Adrenal gland (tissue), 19 donors: ENCODE measurements at places on chromosomes 3 and 15.

DNA sequence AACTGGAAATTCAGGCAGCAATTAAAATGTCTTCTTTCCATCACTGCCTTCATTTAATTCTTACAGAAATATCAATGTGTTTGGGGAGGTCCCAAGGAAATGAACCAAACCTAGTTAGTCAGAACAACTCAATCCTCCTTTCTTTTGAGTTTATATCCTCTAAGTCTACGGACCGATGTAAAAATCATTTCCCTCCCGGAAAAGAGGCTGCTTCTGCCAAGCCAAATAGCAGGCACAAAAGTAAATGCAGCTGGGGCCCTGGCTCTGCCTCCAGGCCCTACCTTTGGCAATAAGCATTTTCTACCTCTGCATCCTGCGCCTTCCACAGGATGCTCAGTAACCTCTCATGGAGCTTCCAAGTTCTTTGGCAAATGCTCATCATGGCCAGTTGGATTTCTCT, 122.5 kb upstream of the COL8A1 start:
- DNase-seq = no peak

DNA sequence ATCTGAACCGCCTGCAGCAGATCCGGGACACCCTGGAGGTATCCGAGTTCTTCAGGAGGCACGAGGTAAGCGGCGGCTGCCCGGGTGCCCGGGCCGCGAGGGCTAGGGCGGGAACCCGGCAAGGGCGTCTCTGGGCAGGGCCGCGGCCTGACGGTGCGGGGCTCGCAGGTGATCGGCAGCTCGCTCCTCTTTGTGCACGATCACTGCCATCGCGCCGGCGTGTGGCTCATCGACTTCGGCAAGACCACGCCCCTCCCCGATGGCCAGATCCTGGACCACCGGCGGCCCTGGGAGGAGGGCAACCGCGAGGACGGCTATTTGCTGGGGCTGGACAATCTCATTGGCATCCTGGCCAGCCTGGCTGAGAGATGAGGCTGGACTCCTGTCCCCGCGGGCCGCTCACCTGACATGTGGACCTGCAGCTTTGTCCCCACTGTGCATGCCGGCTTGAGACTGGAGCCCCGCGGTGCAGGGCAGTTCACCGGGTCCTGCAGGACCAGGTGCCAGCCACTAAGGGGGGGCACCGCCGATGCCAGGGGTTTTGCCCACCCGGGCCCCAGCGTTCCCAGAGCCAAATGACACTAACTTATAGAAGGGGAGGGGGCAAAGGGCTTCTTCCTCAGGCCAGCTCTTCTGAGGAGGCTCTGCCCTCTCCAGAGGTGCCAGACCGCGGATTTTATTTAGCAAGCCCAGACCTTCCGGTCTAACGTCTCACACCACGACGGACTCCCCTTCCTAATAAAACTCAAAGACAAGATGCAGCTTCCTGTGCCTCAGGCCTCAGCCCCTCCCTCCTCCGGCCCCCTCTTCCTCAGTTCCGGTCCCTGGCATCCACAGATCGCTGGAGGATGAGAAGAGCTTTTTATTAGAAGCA, 9.4 kb downstream of the ITPKA start:
- DNase-seq = no peak

DNA sequence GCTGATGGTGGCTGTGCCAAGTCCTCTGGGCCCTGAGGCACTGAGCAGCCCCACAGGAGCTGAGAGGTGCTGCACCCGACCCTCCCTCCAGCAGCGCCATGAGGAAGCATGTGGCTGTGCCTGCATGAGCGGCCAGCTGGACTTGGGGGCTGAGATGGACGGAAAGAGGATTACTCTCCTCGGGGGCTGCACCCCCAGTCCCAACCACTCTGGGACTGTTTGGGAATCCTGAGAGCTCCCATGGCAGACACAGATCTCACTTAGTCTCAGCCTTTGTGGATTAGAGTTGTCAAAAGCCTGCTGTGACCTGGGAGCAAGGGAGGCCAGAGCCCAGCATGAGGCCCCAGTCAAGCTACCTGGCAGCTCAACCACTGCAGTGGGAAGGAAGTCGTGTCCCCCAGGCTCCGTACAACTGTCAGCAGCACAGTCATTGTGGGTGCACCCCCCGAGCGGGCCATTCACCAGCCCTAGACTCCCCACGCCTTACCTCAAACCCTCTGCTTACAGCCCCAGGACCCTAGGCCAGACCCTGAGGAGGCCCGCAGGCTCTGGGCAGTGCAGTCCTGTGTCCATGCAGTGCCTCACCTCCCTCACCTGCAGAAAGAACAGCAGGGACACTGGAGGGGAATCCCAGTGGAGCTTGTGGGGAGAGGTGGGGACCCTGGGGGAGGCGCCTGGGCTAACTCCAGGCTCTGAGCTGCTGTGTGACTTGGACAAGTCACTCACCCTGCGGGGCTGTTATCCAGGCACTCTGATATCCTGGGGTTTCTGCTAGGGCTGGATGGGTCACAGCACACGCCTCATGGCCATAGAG, 17.1 kb downstream of the PRR23E start:
- no peak for DNase-seq

GRCh38 chr3:182046166-182046764, 334.5 kb downstream of the SOX2 start:
- no peak for DNase-seq

DNA sequence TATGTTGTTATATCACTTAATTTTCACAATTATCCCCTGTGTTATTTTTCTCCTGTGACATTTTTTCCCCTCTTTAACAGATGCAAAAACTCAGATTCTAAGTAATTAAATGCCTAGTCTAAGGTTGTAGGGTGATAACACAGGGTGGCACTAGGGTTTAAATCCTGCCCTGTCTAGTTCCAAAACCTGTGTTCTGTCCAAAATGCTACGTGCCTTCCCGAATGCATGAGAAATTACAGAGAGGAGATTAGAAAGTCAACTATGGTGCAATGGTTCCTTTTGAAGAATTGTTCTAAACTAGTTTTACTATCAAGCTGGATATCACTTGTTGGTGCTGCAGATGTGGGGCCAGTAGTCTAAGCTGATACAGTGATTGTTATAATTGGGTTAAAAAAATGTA, 108.0 kb downstream of the DIPK2A start:
- no peak for DNase-seq

DNA sequence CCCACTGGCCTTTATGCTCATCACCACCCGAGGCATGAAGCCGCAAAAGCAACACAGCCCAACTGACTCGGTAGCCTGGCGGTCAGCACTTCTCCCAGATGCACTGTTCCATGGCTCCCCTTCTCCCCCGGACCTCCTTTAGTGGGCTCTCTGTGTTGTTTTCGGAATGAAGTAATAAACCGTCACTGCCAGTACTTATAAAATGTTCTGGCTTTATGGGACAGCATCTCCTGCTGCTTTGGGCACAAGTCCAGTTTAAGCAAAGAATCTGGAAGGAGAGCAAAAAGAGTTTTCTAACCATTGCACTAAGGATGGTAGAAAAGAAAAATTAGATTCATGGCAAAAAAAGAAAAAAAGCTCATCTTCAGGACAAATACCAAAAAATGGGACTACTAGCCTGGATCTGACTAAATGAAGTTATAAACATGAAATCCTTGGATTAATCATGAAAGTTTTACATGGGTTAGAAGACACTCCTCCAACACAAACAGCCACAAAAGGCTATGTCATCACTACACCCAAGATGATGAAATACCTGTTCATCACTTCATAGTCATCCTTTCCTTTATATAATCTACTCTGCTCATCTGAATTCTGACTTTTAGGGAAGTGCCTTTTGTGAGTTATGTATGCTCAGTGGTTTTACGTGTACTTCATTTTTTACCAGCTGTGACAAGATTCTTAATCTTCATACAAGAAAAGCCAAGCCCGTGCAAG, 89.5 kb upstream of the UBE2E2 start:
- DNase-seq = no peak

- no peak for DNase-seq
These were observed 55.6 kb upstream of the C15orf61 start for GRCh38 chr15:67465196-67465952.

DNA sequence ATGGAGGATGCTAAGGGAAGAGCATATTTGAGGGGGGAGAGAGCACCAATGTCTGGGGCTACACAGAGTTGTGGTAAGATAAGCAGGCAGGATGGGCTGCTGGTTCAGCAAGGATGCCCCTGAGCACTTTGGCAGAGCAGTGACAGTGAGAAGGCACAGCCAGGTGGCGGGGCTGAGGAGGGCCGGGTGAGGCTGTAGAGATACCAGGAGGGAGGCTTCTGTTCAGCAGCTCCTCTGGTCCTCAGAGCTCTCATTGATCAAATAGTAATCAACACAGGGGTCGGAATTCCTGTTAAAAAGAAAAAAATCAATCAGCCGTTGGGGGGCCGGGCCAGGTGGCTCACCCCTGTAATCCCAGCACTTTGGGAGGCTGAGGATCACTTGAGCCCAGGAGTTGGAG, 11.5 kb upstream of the XIRP1 start:
- no peak for DNase-seq

DNA sequence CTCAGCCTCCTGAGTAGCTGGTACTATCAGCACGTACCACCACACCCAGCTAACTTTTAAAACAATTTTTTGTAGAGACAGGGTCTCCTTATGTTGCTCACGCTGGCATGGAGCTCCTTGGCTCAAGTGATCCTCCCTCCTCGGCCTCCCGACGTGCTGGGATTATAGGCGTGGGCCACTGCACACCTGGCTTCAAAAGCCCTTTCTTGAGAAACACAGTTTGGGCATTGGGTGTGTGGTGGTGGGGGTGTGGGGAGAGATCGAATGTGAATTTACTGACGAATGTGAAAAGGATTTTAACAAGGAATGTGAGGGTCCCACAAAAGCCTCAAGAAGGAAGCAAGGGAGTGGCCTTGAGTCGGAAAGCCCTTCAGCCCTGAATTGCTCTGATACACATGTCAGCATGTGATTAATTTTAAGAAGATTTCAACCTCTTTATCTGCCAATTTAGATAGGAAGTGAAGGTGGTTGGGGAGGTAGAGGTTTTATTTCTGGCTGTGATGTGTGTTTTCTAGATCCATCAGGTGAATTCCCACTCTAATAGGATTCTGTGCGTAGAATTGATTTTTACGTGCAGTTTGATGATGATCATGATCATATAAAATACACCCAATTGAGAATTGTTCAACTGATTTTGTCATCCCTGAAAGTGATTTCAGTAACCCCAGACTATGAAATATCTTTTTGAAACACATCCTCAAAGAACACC, 1.1 kb downstream of the CCR4 start:
- DNase-seq = no peak

- no peak for DNase-seq
These were observed 131.9 kb downstream of the ANO10 start for GRCh38 chr3:43489930-43490329.

GRCh38 chr3:120816728-120817127, 74.2 kb downstream of the GTF2E1 start:
- DNase-seq = peak; percentile 25

- no peak for DNase-seq
These were observed 1.7 kb upstream of the RBP2 start for GRCh38 chr3:139477710-139478640.

DNA sequence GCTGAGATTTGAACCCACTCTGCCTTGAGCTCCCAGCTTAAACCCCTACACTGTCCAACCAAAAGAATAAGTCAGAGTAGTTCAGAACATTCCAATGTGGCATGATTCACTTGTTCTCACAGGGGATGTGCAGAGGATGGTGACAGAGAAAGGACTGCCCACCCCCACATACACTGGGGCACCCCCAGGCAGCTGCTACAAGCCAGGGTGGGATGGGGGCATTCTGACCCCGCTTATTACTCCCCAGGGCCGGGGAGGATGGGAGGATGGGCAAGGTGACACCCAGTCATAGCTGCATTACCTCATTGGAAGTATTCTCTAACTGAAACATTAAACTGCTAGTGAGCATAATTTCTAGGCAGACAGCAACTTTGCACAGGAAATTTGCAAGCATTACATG, 126.0 kb upstream of the PRR20G start:
- no peak for DNase-seq
